ENCODE measurements at places on chromosomes 5 and 9.

DNA sequence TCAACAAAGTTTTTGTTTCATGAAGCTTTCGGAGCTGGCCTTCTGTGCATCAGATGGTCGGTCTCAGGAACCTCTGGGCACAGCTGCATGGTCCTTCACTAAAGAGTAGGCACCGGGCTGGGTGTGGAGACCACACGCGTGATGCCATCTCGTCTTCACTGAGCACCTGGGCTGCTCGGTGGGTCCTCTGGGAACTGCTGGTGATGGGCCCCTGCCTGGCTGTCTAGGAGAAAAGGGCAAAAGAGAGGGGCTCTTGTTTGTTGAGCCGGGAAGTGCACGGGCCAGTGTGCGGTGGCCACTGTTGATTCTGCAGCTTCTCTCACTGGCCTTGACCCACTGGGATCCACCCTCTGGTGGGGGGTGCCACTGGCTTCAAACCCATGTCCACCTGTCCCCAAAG lies 46.0 kb downstream of the COL5A1 start:
- no peak for DNase-seq

- no peak for DNase-seq
Observed at GRCh38 chr9:88697764-88698432, 162.9 kb downstream of the NXNL2 start.

GRCh38 chr5:848671-849111 lies 2.1 kb downstream of the ZDHHC11 start:
- no peak for DNase-seq

- DNase-seq, result no peak
Observed at GRCh38 chr5:171700318-171700912, 85.2 kb upstream of the SMIM23 start.

DNA sequence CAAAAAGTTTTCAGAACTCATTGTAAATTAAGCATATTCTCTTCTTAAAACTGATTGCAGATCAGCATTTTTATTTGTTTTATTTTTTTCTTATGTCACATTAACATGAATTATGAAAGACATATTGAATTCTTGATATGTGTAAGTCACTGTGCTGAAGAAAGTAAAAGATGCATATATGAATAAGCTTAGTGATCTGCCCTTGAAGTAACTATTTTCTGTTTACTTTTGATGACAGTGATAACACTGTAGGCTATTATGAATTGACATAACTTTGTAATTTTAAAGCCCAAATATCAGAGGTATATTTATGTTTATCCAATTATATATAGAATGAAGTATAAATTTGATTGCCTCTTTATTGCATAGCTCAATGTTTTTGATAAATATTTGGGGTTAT lies 8.8 kb downstream of the PRR16 start:
- no peak for DNase-seq

DNA sequence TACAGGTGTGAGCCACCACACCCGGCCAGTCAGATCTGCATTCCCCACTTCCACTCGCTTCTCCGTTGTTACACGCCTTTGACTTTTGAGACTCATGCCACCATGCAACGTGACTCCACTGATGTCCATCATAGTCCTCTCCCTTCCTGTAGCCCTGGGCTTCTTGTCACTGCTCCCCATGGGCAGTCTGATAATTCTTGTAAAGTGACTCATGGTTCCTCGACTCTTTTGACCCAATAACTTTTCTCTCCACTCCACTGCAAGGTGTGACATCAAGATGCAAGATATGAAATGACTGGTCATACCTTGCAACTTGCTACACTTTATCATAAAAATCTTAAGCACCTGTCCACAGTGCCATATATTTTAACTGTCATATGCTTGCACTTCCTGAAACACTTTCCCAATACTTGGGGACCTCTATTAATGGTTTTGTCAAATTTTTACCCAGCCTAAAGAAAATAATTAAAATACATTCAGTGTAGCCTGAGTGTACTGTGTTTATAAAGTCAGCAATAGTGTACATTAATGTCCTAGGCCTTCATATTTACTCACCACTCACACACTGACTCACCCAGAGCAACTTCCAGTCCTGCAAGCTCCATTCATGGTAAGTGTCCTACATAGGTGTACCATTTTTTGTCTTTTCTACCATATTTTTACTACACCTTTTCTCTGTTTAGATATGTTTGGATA lies 18.6 kb upstream of the ANKRD18A start:
- DNase-seq, result no peak

DNA sequence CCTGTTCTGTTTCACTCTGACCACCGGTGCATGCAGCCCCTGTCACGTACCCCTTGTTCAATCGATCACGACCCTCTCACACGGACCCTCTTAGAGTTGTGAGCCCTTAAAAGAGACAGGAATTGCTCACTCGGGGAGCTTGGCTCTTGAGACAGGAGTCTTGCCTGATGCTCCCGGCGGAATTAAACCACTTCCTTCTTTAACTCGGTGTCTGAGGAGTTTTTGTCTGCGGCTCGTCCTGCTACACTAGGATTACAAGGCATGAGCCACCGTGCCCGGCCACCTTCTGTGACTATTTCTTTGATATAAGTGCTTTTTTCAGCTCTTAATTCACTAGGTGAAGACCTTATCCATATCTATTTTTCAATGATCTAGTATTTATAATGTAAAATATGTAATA lies 167.5 kb downstream of the TTC39B start:
- DNase-seq, result no peak

DNA sequence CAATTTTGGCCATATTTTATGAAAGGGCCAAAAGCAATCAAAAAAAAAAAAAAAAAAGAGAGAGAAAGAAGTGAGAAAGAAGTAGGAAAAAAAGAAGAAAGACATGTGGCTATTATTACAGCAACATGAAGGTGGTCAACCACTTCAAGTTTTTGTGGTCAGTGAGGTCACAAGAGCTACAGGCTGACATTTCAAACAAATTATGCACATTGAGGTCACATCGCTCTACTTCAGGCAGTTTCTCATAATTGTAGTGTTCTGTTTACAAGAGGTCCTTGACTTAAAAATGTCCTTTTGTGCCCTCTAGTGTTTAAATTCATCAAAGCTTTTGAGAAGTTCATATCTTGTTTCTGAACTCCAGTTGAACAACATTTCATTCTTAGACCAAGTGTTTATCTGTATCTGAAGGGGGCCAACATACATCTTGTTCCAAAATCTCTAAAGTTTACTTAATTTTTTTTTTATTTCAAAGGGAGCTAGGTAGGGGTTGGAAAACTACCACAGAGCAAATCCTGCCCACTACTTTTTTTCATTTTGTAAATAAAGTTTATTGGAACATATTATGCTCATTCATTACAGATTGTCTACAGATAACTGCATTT lies 513.1 kb downstream of the PDE4D start:
- DNase-seq, result peak; percentile 86

GRCh38 chr5:115231598-115231997 lies 31.1 kb downstream of the PGGT1B start:
- no peak for DNase-seq

GRCh38 chr5:147750065-147750464 lies 32.5 kb downstream of the JAKMIP2 start:
- DNase-seq, result peak; percentile 93

GRCh38 chr5:87113861-87114260 lies 153.8 kb upstream of the RASA1 start:
- DNase-seq, result no peak

GRCh38 chr5:170436335-170436734 lies 47.2 kb upstream of the KCNMB1 start:
- DNase-seq, result peak; percentile 20

- no peak for DNase-seq
Observed at GRCh38 chr9:72187121-72187695, 38.0 kb downstream of the GDA start.

GRCh38 chr9:132538071-132538470 lies 44.3 kb upstream of the BARHL1 start:
- no peak for DNase-seq

- DNase-seq, result no peak
Observed at GRCh38 chr5:177316005-177316404, 4.3 kb upstream of the MXD3 start.

GRCh38 chr5:177447066-177447610 lies 524 bp downstream of the PRR7 start:
- peak; percentile 95 for DNase-seq

DNA sequence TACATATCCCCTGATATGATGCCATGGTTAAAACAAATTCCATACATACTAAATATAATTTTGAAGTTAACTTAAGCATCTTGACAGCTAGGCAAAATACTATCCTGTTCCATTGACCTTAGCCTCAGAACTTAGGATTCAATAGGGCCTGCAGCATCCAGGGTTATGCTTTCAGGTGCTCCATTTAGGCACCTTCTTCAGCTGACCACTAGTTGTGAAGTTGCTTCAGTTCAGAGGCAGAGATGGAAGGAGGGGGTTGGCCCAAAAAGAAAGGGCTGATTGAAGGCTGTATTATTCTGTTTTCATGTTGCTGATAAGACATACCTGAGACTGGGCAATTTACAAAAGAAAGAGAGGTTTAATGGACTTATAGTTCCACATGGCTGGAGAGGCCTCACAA lies 7.0 kb upstream of the NREP start:
- no peak for DNase-seq

GRCh38 chr5:142866563-142867275 lies 96.5 kb downstream of the ARHGAP26 start:
- DNase-seq, result peak; percentile 86

DNA sequence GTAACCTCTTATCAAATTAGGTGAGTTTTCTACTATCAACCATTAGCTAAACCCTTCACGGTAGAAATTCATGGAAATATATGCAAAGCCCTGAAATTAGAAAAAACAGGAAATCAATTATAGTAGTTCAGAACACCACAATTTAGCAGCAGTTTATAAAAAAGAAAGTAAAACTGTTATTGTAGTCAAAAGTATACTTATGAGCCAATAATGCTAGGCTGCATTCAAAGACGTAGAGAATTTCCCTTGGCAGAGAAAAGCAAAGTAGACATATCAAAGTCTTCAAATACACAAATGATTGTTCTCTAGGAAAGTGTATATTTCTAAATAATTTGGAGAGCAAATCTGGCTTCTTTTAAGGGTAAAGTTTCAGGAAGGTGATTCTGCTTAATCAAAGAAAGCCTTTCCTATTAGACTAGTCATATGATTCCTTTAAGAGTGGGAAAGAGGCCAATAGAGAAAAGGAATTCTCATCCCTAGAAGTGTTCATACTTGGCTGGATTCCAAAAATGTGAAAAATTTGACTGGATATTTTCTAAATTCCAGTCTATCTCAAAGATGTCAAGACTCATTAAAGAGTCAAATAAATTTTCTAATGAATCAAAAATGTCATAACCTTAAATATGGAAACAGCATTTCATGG lies 185.5 kb downstream of the SMC2 start:
- DNase-seq, result peak; percentile 11

DNA sequence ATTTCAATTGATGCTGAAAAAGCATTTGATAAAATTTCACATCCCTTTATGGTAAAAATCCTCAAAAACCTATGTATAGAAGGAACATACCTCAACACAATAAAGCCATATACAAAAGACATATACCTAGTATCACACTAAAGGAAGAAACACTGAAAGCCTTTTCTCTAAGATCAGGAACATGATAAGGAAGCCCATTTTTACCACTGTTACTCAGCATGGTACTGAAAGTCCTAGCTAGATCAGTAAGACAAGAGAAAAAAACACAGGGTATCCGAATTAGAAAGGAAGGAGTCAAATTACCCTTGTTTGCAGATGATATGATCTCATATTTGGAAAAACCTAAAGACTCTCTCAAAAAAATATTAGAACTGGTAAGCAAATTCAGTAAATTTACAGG lies 350.2 kb upstream of the PDE4D start:
- no peak for DNase-seq

- peak; percentile 92 for DNase-seq
Observed at GRCh38 chr5:59542851-59543820, 350.4 kb downstream of the PDE4D start.

GRCh38 chr9:137456061-137456863 lies 2.9 kb downstream of the NSMF start:
- DNase-seq, result no peak

DNA sequence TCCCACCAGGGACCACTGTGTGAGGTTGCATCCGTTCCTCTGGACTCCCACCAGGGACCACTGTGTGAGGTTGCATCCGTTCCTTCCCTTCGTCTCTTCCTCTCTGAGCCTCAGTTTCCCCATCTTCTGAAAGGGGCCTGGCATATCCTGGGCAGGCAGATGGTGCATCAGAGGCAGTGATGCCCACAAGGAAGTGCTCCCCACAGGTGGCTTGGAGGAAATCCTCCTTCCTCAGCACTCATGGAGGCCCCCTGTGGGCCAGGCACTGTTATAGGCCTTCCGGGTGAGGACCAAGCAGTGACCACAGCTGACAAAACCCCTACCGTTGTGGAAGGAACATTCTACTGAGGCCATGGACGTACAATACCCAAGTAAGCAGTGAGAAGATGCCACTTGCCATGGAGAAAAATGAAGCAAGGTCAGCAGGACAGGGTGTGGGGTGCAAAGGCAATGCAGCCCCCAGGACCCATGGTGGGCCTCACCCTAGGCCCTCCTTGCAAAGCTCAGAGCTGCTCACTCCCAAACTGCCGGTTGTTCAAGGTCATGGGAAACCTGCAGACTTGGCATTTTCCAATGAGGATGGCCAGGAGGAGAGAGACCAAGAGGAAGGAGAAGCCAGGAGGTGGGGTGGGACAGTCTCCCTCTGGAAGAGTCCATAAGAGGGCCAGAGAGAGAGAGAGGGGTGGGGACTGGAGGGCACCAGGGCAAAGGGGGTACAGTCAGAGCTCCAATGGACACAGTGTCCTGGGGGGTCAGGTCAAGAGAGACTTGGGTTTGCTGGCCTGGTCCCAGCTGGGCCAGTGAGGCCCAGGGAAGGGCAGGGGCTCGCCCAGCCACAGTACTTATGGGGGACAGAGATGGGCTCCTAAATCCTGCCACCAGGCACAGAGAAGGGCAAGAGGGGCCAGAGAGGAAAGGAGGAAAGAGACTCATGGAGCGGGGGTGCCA lies 51.1 kb downstream of the C9orf50 start:
- peak; percentile 62 for DNase-seq

DNA sequence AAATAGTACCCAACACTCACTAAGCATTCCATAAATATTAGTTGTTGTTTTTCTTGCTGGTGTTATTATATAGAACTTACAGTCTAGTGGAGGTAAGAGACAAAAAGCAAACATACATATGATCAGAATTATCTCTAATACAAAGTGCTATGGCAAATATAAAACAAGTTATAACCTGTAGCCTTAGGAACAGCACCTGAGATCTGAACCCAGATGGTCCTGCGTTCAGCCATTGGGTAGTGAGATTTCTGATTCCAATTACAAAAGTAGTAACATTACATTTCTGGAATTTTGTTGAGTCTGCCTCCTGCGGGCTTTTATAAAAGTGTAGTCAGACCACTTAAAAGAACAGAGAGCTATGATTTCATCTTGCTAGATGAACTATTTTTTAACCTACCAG lies 242.9 kb upstream of the ZNF462 start:
- DNase-seq, result no peak

- DNase-seq, result no peak
Observed at GRCh38 chr9:21741151-21741550, 61.3 kb upstream of the MTAP start.

- no peak for DNase-seq
Observed at GRCh38 chr9:98973171-98973570, 29.5 kb downstream of the COL15A1 start.
